DMS79 treated with DMSO at 0.1 percent for 48 hours (cell line): ENCODE measurements at places on chromosomes 16 and 17.
A peak's percentile ranks its signal among the peaks of the same experiment; 100 is the strongest.

- DNase-seq: no peak
Measured at GRCh38 chr16:23283571-23283970, 18.5 kb upstream of the SCNN1B start.

DNA sequence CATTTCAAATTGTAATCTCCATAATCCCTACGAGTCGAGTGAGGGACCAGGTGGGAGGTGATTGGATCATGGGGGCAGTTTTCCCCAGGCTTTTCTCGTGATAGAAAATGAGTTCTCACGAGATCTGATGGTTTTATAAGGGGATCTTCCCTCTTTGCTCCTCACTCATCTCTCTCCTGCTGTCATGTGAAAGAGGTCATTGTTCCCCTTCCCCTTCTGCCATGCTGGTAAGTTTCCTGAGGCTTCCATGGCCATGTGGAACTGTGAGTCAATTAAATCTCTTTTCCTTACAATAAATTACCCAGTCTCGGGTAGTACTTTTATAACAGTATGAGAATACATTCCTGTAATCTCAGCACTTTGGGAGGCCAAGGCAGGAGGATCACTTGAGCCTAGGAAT is 76.7 kb upstream of the MARCHF10 start:
- no peak for DNase-seq

- DNase-seq: no peak
Measured at GRCh38 chr16:1580956-1581355, 30.9 kb downstream of the IFT140 start.

GRCh38 chr16:58656899-58657298 is 27.3 kb upstream of the CNOT1 start:
- no peak for DNase-seq

DNA sequence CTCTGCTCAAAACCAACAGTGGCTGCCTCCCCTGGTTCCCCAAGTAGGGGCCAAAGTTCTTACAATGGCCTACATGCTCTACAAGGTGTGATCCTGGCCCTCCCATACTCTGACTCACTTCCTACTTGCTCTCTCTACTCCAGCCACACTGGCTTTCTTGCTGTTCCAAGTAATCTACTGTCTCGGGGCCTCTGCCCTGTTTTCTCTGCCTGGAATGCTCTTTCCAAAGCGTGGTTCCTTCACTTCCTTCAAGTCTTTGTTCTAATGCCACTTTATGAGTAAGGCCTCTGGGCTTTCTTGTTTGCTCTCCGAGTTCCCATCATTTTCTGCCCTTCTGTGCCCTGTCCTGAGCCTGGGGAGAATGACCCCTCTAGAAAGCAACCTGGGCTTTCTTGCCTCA is 4.1 kb upstream of the CDH3 start:
- no peak for DNase-seq

DNA sequence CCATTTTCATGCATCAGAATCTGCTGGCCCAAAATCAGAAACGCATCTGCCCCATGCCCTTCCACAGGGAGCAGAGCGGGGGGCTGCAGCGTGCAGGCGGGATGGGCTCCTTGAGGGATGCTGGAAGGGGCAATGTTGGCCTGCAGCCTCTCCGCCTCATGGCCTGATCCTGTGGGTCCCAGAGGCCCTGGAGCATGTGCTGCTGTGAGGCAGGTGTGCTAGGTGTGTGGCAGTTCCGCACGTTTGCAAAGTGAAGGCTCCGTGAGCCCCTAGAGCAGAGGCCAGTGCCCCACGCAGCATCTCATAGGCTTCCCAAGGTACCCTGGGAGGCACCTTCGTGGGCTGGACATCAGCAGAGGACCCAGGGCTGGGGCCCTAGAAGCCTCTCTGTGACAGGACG is 36.4 kb upstream of the CDH15 start:
- peak; percentile 8 for DNase-seq

GRCh38 chr17:64418506-64419339 is 28.1 kb upstream of the PECAM1 start:
- DNase-seq: peak; percentile 59

GRCh38 chr16:1466968-1467521 is 7.8 kb downstream of the CLCN7 start:
- DNase-seq: no peak

- DNase-seq: no peak
Measured at GRCh38 chr17:68101987-68102314, 66.4 kb downstream of the KPNA2 start.

- DNase-seq: no peak
Measured at GRCh38 chr17:19343671-19344151, 18.8 kb downstream of the B9D1 start.

DNA sequence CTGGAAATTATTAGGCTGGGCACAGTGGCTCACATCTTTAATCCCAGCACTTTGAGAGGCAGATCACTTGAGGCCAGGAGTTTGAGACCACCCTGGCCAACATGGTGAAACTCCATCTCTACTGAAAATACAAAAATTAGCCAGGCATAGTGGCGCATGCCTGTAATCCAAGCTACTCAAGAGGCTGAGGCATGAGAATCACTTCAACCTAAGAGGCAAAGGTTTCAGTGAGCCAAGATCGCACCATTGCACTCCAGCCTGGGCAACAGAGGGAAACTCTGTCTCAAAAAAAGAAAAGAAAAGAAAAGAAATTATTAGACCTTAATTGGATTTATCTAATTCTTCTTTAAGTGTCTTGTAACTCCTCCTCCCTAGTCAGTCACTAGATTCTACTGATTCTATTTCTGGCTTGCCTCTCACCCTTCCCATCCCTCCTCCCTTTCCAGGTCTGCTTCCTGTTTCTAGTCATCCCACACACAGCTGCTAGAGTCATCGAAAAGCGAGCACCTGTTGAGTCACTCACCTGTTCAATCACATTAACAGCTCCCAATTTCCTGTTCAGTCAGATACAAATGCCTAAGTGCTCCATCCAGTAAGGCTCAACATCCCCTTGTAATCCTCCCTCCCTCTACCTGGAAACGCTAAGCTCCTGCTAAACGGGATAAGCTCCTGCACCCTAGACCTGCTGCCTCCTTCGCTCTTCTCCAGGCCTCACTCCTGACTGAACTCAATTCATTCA is 34.6 kb downstream of the ERN1 start:
- peak; percentile 36 for DNase-seq

- no peak for DNase-seq
Measured at GRCh38 chr16:85571813-85572619, 41.1 kb upstream of the GSE1 start.

DNA sequence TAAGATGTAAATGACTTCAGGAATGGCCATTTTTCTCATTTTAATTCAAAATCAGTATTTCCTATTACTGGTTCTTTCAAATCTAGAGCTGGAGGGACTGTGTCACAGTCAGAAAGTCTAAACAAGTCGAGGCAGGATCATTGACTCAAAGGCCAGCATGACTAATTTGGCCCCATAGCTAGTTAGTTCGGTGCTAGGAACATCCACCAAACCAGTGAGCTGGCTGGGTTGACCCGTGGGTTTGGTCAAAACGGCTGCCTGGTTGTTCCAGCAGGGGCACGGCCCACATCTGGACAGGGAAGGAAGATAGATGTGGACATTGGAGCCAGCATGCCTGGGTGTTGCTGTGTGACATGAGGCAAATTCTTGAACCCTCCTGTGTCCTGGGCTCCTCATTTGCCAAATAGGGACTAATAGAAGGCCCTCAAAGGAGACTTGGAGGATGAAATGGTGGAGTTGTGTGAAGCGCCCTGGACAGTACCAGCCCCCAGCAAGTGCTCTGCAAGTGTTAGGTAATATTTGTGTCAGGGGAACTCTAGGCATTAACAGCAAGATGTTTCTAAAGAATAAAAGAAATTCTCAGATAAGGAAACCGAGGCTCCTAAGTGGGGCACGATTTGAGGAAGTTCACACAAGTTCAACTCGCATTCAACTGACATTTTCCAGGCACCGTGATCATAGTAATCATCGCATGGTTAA is 46.2 kb downstream of the MEOX1 start:
- no peak for DNase-seq

DNA sequence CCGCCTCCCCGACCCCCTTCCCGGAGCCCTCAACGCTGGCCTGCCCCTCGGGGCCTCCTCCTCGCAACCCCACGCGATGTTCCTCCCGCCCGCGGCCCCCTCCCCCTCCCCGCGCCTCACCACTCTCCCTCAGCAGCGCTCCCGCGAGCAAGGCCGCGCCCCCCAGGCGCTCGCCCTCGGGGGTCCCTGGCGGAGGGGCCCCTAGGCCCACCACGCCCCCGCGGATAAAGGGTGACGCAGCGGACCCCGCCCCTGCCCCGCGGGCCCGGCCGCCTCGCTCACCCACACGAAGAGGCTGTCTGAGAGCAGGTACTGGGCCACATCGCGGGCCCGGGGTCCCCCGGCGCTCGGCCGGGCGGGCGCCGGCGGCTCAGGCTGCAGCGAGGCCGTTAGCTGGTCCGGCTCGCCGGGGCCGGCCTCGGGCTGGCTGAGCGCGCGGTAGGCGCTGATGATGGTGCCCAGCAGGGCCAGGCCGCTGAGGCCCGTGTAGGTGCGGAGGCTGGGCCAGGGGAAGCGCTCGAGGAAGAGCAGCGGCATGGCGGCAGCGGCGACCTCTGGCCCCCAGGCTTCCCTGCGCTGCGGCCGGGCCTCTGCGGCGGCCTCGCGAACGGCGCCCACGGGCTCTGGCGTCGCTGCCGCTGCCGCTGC is 430 bp downstream of the AMFR start:
- no peak for DNase-seq
